ENCODE measurements at places on chromosomes 11 and 22.

DNA sequence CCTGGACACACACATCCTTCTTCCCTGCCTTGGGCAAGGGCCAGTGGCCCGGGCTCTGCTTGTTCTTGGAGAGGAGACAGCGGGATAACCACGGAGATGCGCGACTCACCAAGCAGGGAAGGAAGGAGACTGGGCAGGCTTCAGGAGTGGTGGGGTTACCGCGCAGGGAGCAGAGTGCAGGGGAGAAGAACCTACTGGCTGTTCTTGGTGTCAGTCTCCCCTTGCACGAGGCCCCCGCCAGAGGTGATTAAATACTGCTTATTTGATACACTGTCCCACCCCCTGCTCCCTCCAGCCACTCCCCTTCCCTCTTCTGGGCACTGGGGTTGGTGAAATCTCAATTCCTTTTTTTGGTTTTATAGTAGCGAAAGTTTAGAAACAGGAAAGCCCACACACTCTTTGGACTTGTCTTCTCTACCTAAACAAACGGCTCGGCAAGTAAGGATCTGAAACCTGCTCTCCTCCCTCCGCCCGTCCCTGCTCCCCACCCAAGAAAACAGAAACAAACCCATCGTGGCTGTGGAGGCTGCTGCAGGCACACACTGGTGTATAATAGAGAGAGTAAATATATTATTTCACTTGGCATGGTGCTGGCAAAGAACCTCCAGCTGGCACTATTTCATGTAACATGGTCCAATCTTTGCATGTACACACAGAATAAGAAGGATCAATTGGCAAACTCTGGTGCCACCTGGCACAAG is 10.8 kb downstream of the LARGE2 start:
- DNase-seq: no peak

- no peak for DNase-seq
Observed at GRCh38 chr11:123227763-123228495, 32.9 kb upstream of the CLMP start.

GRCh38 chr11:69300120-69301060 is 6.4 kb downstream of the MYEOV start:
- no peak for DNase-seq

- DNase-seq: no peak
Observed at GRCh38 chr11:75273411-75274391, 33.1 kb downstream of the TPBGL start.
